Brain pericyte (primary cell): ENCODE measurements at places on chromosomes 5 and 9.

GRCh38 chr5:28766565-28767158 is 1728.3 kb upstream of the CDH9 start:
- peak; percentile 6 for DNase-seq

GRCh38 chr5:73250645-73251044 is 77.7 kb downstream of the TMEM174 start:
- DNase-seq, result no peak

DNA sequence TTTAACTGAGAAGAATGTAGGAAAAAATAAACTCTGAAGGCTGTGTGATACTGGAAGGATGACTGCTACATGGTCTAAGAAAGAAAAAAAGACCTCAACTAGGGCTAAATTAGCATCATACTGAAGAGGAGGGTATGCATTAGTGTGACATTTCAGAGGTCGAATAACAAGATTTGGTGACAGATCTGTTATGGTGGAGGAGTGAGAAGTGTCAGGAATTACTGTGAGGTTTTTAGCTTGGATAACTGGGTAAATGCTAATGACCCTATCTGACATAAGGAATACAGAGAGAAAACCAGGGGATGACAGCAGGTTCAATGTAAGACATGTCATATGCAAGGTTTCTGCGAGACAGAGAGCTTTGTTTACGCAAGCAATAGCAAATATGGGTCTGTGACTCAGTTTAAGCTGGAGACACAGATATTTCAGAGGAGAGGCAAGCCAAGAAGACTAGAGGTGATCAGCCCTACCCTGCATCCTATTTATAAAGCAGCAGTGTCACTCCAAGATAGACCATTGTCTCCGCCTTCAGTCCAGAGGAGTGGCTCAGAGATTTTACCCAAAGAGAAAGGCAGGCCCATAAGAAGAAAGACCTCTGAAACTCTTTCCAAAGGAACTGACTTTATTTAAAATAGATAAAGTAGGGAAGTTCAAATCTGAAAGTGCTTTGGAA is 44.3 kb downstream of the FBN2 start:
- no peak for DNase-seq

DNA sequence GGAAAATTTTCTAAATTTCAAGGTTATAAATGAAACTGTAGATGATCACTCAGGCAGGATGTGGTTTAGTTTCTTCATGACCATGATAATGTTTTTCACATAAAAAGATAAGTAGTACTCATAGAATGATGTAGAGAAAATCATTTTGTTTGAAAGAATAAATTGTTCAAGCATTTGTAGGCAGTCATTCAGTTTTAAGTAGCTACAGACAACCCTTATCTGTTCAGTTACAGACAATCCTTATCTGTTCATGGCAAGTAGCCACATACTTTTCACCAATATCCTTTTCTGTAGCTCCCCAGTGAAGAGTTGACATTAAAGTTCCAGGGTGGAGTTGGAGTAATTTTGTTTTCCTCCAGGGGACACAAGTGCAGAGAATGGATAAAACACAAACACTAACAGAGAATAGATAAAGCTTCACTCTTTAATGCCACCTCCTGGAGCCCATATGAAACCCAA is 278.1 kb upstream of the TNC start:
- no peak for DNase-seq

DNA sequence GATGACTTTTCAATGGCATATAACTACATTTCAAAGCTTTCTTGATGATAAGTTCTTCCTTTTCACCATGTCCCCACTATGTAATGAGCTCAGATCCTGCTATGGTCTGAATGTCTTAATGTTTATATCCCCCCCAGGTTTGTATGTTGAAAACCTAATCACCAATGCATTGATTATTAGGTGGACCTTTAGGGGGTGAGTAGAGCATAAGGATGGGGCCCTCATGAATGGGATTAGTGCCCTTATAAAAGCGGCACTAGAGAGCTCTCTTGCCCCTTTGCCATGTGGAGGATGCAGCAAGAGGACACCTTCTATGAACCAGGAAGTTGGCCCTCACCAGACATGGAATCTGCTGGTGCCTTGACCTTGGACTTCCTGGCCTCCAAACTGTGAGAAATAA is 316.8 kb downstream of the ARHGEF28 start:
- DNase-seq, result no peak

- no peak for DNase-seq
Measured at GRCh38 chr5:89279391-89280036, 396.5 kb upstream of the MEF2C start.

GRCh38 chr5:56055287-56055686 is 60.5 kb upstream of the IL6ST start:
- DNase-seq, result no peak

- peak; percentile 13 for DNase-seq
Measured at GRCh38 chr5:74575741-74576538, 64.6 kb downstream of the ENC1 start.

DNA sequence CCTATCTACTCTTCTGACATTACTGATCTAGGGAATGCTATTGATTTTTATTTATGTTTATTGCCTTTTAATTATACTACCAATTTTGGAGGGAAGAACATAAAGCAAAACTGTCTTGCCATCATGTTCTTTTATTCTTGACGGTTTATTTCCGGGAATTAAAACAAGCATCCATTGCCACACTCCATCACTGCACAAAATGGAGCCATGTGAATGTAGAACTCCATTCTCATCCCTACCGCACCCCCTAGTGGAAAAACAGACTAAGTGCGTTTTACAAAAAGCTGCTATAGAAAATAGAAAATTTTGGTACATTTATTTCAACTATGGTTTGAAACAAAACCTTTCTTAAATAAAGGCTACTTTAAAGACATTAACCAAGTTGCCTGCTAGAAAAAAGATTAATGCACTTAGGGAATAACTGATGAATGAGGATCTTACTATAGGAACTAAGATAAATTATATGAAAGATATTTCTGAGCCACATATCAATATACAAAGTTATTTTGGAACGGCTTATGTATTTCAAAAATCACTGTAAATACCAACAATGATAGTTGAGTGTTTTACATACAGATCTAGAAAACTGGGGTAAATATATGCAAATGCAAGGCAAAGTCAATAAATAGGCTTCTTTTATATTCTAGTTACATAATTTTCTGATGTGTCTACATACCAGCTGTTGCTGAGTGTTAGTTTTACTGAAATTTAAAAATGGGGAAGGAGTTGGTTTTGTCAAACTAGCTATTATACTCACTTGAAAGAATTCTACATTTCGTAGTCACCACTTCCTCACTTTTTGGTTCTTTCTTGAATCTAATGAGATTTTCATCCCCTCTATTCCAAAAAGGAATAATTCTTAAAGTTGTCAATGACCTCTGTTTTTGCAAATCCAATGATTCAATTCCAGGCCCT is 26.5 kb downstream of the OXCT1 start:
- DNase-seq, result peak; percentile 31

GRCh38 chr5:176629853-176630680 is at the start of the genes EIF4E1B and SNCB:
TSS of gene EIF4E1B (plus strand) at chr5:176630675. CDS start at chr5:176642788, 12,113 bp downstream.
TSS of gene SNCB (minus strand) at chr5:176630534. CDS start at chr5:176629654, 880 bp downstream.
- no peak for DNase-seq

DNA sequence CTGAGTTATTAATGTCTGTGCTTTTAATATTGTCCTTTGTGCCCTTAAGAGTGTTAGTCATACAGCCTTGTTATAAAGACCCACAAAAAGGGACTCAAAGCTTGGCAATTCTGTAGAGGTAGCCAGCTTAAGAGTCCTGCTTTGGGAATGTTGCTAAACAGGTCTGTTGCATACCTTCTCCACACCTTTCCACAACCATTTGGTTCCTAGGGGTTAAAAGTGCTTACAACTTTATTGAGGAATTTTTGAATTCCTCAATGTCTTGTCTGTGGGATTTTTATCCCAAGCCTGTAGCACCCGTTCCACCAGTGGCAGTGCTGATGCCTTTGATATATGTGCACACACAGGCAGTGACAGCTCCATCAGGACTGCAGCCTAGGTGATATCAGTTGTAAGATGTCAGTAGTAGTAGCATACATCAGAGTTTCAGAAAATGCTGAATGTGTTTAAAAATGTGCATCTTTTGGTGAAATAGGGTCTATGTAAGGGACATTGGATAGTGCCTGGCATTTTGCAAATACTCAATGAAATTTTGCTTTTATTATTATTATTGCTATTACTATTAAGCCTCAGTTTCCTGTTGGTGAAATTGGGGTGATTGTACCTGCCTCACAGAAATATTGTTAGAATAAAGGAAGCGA is 68.5 kb downstream of the WWC1 start:
- no peak for DNase-seq

GRCh38 chr5:170430866-170431437 is 41.8 kb upstream of the KCNMB1 start:
- DNase-seq, result no peak

GRCh38 chr5:80324912-80325311 is 5.1 kb downstream of the SPZ1 start:
- no peak for DNase-seq

DNA sequence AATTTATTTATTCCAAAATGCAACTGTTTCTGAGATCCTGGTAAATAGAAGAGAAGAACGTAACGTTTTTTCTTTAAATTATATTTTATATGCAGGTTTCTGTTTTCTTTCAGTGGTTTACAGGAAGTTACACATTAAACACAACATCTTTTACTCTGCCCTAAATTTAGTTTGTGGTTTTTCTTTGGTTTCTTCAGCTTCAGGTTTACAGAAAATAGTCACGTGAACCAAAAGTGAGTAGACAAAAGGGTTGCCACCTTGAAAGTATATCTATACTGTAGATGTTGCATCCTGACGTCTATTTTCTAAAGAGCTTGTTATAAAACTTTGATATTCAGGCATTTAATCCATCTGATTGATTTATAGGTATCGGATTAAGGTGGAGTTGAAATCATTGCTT is 1236.6 kb downstream of the MAT2B start:
- DNase-seq, result no peak

DNA sequence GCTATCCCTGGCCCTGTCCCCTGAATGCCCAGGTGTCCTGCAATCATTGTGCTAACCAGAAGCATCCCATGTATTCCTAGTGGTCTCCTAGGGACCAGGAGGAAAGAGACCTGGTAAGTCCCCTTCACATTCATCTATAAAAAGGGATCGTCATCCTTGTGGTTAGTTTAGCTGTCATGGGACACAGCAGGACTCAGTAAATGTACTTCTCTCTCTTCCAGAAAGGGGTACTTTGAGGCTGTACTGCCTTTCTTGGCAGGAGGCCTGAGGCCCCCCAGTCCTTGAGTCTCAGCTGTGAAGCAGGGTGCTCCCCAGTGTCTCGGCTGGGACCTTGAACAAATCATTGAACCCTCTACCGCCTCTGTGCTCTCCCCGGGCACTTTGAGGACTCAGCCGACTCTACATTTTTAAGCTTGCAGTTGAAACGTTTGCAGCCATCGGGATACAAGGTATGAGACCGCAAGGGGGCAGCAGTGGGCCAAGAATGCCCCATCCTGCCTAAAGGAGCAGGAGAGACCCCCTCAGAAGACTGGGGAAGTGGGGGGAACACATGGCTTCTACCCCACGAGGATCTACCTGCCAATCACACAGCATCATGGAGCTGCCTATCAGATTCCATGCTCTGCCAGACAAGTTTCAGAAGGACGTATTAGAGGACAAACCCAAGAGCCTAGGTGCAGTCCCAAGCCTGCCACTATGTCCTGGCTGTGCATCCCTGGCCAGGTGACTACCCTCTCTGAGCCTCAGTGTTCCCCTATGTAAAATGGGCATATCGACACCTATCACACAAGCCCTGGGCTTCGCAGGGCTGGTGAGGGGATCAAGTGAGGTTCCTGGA is 2.4 kb upstream of the PHYKPL start:
- no peak for DNase-seq

GRCh38 chr5:137215780-137216179 is 283.3 kb downstream of the SPOCK1 start:
- no peak for DNase-seq

GRCh38 chr9:37582548-37583157 is 6.5 kb upstream of the FBXO10 start:
- no peak for DNase-seq
